ENCODE measurements at places on chromosomes 3 and 15.

DNA sequence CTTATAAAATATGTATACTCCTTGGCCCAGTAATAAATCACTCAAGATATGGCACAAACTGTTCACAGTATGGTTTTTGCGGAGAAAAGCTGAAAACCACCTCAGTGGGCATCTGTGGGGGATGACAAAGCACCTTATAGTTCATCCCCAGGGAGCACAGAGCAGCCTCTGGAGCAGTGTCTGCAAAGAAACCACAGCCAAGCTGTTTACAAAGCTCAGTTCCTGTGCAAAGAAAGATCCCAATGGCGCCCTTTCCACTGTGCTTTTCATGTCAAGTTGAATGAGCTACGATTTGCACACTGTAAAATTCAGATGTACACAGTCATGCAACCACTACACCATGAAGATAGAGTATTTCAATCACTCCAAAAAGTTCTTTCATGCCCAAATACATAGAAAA is 2.5 kb upstream of the EFCC1 start:
- no peak for DNase-seq

GRCh38 chr15:79164465-79164864 is 73.9 kb upstream of the RASGRF1 start:
- no peak for DNase-seq

DNA sequence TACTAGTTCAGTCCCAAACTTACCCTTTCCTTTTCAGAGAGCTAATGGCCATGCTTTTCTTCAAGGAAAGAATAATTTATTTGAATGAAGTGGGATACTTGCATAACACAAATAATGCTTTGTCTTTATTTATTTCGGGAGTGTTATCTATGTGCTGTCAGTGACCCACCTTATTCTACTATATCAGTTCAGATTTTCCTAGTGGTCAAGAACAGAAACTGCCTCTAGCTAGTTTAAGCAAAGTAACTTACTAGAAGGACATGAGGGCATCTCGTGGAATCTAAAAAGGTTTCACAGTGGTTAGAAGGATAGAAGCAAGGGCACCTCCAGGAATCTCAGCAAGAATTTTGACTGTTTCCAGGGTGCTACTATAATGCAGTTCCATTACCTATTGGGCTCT is 3.8 kb upstream of the TIMMDC1 start:
- no peak for DNase-seq

DNA sequence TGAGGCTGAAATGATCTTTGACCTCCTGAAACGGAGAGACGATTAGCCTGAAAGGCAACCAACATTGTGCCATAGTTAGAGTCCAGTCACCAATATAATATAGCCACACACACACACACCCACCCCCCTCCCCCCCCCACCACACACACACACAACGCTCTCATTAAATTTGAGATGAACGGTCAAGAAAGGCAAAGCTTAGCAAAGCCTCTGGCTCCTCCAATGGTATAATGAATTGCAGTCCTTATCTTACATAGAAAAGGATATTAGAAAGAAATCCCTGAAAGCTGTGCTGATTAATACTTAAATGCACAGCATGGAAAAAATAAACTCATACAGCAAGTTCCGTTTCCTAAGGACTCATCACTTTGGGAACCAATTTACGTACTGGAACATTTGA is 876 bp upstream of the ZNF385D start:
- DNase-seq = no peak

- no peak for DNase-seq
Observed at GRCh38 chr3:115081444-115081843, 65.6 kb downstream of the ZBTB20 start.

GRCh38 chr3:189288348-189289235 is 116.8 kb downstream of the TPRG1 start:
- no peak for DNase-seq

DNA sequence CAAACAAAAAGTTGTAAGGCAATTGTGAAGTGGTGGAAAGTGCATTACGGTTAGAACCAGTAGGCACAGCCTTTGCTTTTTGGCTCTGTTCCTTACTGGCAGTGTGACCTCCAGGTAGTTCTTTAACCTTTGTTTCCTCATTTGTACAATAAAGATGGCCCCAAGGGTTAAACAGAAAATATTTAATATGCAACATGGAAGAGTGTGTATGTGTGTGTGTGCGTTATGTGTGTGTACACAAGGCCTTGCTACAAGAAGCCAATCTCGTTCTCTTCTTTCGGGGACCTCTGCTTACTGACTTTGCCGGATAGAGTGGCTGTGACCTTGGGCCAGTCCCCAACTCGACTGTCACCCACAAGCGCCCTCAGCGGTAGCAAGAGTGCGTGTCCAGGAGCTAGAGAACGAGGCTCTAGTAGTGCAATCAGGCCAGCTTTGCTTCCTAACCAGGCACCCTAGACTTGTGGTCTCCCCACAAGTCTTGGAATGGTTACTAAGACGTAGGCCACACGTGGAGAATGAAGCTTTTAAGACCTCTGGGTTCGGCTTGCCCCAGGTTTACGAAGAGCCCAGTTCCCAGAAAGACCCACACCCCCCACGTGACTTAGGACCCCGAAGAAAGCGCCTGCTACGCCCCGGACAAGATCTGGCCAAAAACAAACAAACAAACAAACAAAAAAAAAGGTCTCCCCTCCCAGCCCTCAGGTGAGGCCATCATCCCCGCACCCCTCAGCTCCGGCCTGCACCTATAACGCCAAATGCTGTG is 593 bp downstream of the CIAO2A start:
- no peak for DNase-seq

DNA sequence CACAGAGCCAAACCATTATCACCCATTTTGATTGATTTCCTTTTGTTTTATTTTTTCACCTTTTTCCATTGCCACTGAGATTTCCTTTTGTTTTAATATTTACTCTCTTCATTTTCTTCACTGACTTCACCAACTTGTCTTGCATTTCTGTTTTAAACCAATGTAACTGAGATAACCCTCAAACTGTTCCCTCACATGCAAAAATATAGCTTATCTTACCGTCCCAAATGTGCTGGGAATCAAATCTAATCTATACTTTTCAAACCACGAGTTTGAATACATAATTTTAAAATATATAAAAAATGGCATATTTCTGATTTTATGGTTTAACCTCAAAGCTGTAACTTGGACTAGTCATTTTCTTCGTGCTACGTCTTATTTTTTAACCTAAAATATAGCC is 143.8 kb downstream of the PLD1 start:
- no peak for DNase-seq

GRCh38 chr3:192862408-192863090 is 55.1 kb downstream of the MB21D2 start:
- DNase-seq = no peak

Data from cerebellar nuclear complex (tissue), 1 donor.